ENCODE measurements at places on chromosomes 5 and 9.
A peak's percentile ranks its signal among the peaks of the same experiment; 100 is the strongest.

DNA sequence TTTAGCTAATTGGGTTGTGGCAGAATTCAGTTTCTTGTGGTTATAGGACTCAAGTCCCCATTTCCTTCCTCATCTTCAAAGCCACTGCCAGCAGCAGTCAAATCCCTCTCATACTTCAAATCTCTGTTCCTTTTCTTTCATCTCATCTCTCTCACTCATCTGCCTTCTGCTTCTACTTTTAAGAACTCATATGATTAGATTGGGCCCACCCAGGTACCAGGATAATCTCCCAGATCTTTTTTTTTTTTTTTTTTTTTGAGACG, 8.0 kb upstream of the REEP5 start:
- DNase-seq, result no peak

DNA sequence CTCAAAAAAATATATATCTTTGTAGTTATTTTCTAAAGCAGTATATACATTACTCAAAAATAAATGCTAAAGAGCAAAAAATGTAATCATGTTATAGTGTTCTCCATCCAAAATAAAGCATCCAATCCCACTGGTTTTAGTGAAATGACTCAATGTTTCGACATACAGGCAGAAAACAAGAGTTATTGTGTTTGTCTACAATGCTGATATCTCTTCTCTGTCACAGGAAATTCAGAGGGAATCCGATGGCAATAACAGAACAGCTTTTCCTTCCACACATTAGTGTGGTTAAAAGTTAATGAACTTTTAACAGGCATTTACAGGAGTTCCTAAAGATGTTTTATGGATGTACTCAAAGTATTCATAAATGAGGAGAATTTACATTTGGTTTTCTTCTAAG, 12.0 kb downstream of the TTC33 start:
- no peak for DNase-seq

GRCh38 chr5:73960426-73960825, 334.4 kb downstream of the ARHGEF28 start:
- DNase-seq, result no peak

DNA sequence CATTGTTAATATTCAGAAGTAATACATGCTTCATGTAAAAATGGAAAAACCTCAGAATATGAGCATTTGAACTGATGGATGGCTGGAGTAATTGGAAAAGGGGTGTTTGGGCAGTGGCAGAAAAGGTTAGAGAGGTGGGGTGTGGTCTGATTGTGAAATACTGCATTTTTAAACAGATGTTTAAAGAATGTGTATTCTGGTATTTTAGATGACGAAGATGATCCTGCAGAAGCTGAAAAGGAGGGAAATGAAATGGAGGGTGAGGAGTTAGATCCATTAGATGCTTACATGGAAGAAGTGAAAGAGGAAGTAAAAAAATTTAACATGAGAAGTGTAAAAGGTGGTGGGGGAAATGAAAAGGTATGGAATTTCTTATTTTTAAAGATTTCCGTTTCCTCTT, 18.8 kb downstream of the DDX46 start:
- no peak for DNase-seq

GRCh38 chr5:143791848-143792731, 19.9 kb upstream of the HMHB1 start:
- DNase-seq, result peak; percentile 10

DNA sequence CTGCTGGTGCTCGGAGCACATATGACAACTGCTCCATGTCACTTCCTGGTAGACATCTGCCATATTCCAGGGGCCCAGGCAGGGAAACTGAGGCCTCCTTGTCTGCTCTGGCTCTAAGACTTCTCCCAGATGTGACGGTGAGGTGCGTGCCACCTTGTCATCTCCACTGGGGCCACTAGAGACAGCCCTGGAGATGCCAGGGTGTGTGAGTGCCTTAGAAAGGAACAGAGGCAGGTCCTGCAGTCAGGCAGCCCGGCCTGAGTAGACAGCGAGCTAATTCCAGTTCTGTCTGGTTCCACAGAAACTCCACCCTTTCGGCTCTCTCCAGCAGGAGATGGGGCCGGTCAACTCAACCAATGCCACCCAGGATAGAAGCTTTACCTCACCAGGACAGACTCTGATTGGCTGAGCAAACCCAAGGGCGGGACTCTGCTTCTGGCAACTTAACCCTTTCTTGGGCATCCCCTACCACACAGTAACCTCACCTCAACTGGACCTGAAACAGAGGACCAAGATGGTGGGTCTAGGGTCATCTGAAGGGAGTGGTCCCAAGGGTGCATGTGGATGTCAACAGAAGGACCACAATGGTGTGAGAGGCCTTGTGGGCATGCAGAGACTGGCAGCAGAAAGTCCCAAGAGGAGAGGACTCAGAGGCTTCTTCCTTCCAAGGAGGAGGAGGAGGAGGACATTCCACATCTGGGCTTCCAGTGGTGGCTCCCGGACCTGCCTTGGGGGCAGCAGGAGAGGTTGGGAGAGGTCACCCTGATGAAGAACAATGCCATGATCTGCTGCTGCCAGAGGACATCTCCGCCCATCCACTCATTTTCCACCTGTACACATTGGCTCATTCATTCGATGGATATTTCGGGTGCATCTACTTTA, 77.7 kb downstream of the RGS3 start:
- peak; percentile 58 for DNase-seq
